ENCODE measurements at places on chromosomes 4 and X.
A peak's percentile ranks its signal among the peaks of the same experiment; 100 is the strongest.

DNA sequence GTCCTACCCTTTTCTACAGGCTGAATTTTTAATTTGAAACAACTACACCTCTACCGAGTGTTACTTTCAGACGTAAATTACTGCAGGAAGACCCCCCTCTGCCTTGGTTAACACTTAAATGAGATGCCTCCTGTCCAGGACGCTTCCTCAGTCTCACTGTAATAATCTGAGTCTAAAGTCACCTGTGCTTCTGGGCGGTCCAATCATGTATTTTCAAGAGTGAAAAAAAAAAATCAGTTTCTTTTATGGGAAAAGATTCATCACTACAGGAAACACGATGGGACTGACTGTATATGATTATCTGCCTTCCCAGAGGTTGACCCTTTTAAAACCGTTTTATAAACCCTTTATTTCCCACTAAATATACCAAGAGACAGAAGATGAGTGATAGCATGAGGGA is 776 bp downstream of the RBM47 start:
- H3K36me3 ChIP-seq, result no peaks in the 10 kb centered on the region
- H3K4me3 ChIP-seq, result no peak overlapping the region
- no peak overlapping the region for H3K27ac ChIP-seq
- H3K4me1 ChIP-seq, result peaks cover 9% of the 10 kb centered on the region

- H3K4me3 ChIP-seq, result peak overlapping the region; percentile 84
- DNase-seq, result peak; percentile 71
- H3K27ac ChIP-seq, result peak overlapping the region; percentile 98
These were observed 752 bp downstream of the FRAS1 start for GRCh38 chr4:78057600-78058550.

GRCh38 chrX:7247346-7247745 is 99.4 kb upstream of the PUDP start:
- DNase-seq, result no peak
- no peak overlapping the region for H3K27ac ChIP-seq
- H3K36me3 ChIP-seq, result no peaks in the 10 kb centered on the region
- H3K4me3 ChIP-seq, result no peak overlapping the region
- H3K27me3 ChIP-seq, result no peaks in the 10 kb centered on the region
- no peaks in the 10 kb centered on the region for H3K4me1 ChIP-seq

- no peak for DNase-seq
- H3K27me3 ChIP-seq, result no peaks in the 10 kb centered on the region
- H3K27ac ChIP-seq, result no peak overlapping the region
- no peaks in the 10 kb centered on the region for H3K36me3 ChIP-seq
- no peaks in the 10 kb centered on the region for H3K4me1 ChIP-seq
- H3K4me3 ChIP-seq, result no peak overlapping the region
These were observed 36.9 kb downstream of the WDR17 start for GRCh38 chr4:176102414-176103063.

GRCh38 chrX:25872786-25873185 is 265.4 kb upstream of the MAGEB18 start:
- no peaks in the 10 kb centered on the region for H3K27me3 ChIP-seq
- H3K36me3 ChIP-seq, result no peaks in the 10 kb centered on the region
- H3K4me1 ChIP-seq, result no peaks in the 10 kb centered on the region
- no peak overlapping the region for H3K27ac ChIP-seq
- DNase-seq, result no peak

DNA sequence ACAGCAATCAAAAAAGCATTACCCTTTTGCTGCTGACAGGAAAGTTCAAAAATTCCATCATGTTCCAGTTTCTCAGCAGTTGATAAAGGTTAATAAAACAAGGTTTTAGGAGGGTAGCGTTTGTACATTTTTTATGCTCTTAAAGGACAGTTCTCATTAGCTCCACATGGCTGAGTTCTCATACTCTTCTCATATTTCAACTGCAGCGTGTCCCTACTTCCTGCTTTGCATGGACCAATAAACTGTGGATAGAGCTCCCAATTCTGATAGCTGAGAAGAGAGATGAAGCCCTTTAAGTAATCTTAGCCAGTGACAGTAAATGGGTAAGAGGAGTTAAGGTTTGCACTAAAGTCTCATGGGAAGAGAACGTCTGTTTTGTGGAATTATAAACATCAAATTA is 53.5 kb downstream of the SPANXA2 start:
- no peaks in the 10 kb centered on the region for H3K27me3 ChIP-seq
- no peaks in the 10 kb centered on the region for H3K4me1 ChIP-seq
- DNase-seq, result peak; percentile 6
- no peak overlapping the region for H3K4me3 ChIP-seq
- no peaks in the 10 kb centered on the region for H3K36me3 ChIP-seq

- H3K36me3 ChIP-seq, result peaks cover 2% of the 10 kb centered on the region
- no peak overlapping the region for H3K27ac ChIP-seq
- no peaks in the 10 kb centered on the region for H3K4me1 ChIP-seq
- H3K4me3 ChIP-seq, result no peak overlapping the region
- DNase-seq, result no peak
- H3K27me3 ChIP-seq, result no peaks in the 10 kb centered on the region
These were observed 39.6 kb downstream of the BEND4 start for GRCh38 chr4:42112846-42113245.

All from mesendoderm (in vitro differentiated cells).